T-helper 17 cell (primary cell): ENCODE measurements at places on chromosomes 4 and X.

- no peaks in the 10 kb centered on the region for H3K36me3 ChIP-seq
- H3K27me3 ChIP-seq = no peaks in the 10 kb centered on the region
- DNase-seq = peak; percentile 50
- peak overlapping the region; percentile 91 for H3K4me3 ChIP-seq
- peak overlapping the region; percentile 92 for H3K27ac ChIP-seq
These were observed 4.8 kb downstream of the SH3BP2 start for GRCh38 chr4:2797545-2798305.

DNA sequence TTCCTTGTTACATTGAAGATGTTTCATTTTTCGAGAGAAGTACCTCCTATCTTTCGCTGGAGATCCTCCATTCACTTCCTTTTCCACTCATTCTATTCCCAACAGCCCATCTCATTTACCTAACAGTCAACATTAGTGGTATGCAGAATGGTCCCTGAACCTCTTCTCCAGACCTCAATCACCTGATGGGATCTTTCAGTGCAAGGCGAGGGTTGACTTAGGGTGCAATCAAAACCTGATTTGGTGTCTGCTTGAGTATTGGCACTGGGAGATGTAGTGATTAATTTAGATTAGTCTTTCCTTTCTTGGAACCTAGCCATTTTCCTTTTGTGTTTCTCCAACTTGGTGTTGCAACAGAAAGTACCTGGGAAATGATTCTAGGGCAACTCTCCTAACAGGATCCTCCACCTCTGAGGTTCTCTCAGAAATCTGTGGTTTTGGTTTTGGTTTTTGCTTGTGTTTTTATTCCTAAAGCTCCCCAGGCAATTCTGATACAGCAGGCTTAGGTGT is 18.4 kb downstream of the DDX3X start:
- no peaks in the 10 kb centered on the region for H3K27me3 ChIP-seq
- no peaks in the 10 kb centered on the region for H3K36me3 ChIP-seq
- H3K4me3 ChIP-seq = peak overlapping the region; percentile 76

- H3K4me3 ChIP-seq = no peak overlapping the region
- H3K27me3 ChIP-seq = no peaks in the 10 kb centered on the region
- peak overlapping the region; percentile 32 for H3K27ac ChIP-seq
These were observed 57.3 kb upstream of the STIM2 start for GRCh38 chr4:26803211-26803861.

DNA sequence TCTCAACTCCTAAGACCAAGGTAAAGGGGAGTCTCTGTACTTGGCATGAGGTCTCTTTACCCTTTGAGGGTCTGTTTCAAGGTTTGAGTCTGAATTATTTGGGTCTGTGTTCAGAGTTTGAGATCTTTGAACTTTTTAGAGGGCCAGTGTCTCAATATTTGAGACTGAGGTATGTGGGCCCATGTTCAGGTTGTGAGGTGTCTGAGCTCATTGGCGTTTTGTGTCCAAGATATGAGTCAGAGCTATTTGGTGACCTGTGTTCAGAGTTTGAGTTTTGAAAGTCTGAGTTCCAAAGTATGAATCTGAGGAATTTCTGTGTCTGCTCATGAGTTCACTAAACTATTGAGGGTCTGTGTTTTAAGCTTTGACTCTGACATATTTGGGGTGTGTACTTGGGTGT is 36.7 kb upstream of the PAGE4 start:
- peaks cover 3% of the 10 kb centered on the region for H3K36me3 ChIP-seq
- H3K4me3 ChIP-seq = no peak overlapping the region
- H3K27ac ChIP-seq = no peak overlapping the region

- no peak within 1 kb of the TSS for H3K4me3 ChIP-seq
- no peaks in the 10 kb centered on the region for H3K4me1 ChIP-seq
- H3K27ac ChIP-seq = no peak within 1 kb of the TSS
- H3K36me3 ChIP-seq = no peaks in the 10 kb centered on the region
These were observed at the start of gene NDST4 for GRCh38 chr4:115113506-115114106. Gene NDST4, minus strand, starts transcription at chr4:115113620. Its CDS starts 36,584 bp downstream, at chr4:115077036.

DNA sequence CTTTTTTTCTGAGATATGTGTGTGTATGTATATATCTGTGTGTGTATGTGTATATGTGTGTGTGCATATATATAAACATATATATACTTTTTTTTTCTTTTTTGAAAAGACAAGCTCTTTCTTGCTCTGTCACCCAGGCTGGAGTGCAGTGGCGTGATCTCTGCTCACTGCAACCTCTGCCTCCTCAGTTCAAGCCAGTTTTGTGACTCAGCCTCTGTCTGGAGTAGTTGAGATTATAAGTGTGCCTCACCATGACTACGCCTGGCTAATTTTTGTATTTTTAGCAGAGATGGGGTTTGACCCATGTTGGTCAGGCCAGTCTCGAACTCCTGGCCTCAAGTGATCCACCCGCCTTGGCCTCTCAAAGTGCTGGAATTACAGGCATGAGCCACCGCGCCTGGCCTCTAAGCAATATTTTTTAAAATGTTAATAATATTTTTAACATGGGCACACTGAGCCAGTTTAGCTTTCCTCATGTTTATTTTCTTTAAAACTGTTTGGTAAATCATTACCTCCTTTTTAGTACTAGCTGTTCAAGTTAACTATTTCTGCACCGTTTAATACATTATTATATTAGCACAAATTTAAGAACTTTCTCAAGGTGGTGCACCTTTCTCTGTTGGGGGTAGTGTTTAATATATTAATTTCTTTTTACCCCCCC is 33.3 kb downstream of the BBS12 start:
- H3K27ac ChIP-seq = no peak overlapping the region
- H3K36me3 ChIP-seq = no peaks in the 10 kb centered on the region
- DNase-seq = no peak
- H3K4me3 ChIP-seq = no peak overlapping the region

DNA sequence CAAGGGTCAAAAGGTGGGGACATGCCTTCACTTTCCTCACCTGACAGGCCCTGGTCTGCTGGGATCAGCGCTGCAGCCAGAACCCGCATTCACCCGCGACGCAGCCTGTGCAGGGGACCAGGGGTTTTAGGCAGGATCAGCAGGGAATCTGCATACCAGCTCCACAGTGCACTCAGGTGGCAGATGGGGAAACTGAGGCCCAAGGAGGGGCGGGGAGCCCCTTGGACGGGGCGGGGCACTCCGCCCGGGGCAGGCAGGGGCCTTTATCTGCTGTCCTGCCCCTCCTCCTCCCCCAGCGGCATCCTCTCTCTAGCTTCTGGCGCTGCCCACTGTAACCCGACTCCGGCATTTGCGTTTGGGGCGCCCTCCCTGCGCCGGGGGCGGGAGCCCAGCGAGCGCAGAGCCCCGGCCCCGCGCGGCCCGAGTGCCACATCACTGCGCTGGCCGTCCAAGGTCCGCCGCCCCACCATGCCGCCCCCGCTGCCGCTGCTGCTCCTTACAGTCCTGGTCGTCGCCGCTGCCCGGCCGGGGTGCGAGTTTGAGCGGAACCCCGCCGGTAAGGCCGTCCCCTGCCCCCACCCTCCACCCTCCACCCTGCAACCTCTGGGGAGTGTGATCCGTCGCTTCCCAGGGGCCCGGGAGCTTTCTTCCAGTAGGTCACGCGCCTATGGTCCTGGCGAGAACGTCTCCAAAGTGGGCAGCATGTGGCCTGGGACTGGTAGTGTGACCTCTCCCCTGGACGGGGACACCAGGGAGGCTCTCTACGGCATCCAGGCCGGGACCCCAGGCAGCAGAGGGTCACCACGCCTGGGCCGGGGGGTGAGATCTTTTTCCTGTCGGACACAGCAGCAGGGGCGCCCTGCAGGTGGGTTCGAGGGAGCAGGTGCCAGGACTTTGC is at the start of gene CPZ:
CPZ (plus strand) TSS at position 400 of the 898 bp plus-strand sequence; CDS start at position 469, 69 bp downstream.
- peaks cover 66% of the 10 kb centered on the region for H3K27me3 ChIP-seq
- H3K27ac ChIP-seq = no peak within 1 kb of the TSS
- no peaks in the 10 kb centered on the region for H3K36me3 ChIP-seq

DNA sequence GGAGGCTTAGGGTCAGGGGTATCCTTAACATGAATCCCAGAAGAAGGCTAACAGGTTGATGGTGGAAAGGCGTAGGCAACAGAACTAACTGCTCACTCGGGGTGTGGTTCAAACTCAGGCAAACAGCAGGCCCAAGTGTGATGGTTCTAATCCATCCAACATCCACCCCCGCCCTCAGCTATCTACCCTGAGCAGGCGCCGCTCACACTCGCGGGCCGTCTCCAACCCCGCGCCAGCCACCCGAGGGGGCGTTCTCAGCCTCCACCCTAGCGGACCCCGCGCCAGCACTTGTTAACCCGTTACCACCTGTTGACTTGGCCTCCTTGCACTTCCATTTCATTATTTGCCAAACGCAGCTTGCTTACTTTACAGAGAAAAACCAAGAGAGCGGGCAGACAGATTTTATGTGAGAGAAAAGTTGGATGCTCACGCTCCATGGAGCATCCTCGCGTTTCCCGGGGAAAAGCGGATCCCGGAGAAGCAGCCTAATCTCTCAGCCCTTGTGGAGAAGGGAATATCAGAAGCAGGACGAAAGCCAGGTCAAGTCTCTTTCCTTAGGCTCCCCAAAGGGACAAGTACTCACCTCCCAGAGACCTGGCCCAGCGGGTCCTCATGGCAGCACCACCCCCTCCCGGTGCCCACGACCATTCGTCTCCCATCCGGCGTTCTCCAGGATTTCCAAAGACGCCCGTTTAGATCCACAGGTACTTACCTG is 773 bp downstream of the SNCA start:
- H3K36me3 ChIP-seq = peaks cover 2% of the 10 kb centered on the region
- DNase-seq = no peak
- H3K4me1 ChIP-seq = peaks cover 18% of the 10 kb centered on the region
- peak overlapping the region; percentile 89 for H3K4me3 ChIP-seq

GRCh38 chr4:144421839-144422565 is 224.0 kb upstream of the HHIP start:
- H3K27me3 ChIP-seq = no peaks in the 10 kb centered on the region
- no peaks in the 10 kb centered on the region for H3K36me3 ChIP-seq
- H3K4me1 ChIP-seq = no peaks in the 10 kb centered on the region

GRCh38 chrX:46446727-46447378 is 98.4 kb downstream of the ZNF674 start:
- DNase-seq = peak; percentile 76
- no peaks in the 10 kb centered on the region for H3K27me3 ChIP-seq
- peak overlapping the region; percentile 81 for H3K27ac ChIP-seq
- H3K4me3 ChIP-seq = peak overlapping the region; percentile 90
